Retinal pigment epithelial cell (primary cell): ENCODE measurements at places on chromosomes 4 and X.

DNA sequence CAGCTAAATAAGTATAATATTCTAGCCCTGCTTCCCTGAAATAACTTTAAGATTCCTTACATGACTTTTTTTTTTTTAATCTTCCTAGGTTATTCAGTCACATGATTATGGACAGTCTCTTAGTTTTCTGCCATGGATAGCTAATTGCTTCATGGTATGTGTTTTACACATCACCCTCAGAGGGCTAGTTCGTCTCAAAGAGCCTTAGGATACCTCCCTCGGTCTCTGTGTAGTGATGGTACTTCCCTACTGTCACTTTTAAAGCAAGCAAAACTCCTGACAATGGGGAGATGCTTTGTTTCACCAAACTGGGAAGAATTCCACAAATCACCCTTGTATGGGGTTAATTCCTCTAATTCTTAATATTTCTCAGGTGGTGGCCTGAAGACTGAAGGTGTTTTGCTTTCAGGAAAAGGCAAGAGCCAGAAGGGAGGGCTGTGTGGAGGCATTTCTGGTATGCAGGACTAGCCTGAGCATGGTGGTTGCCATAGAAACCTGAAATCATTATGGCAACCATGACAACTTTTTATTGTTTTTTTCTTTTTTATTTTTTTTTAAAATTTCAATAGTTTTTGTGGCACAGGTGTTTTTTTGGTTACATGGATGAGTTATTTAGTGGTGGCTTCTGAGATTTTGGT, 70.4 kb downstream of the BEX3 start:
- DNase-seq, result peak; percentile 45

- no peak for DNase-seq
These were observed 116.7 kb downstream of the MID1IP1 start for GRCh38 chrX:38917954-38918353.

- no peak for DNase-seq
These were observed 126.6 kb downstream of the PPP4R3C start for GRCh38 chrX:27336466-27337091.

- DNase-seq, result peak; percentile 88
These were observed 41.0 kb upstream of the PITX2 start for GRCh38 chr4:110663738-110664444.
